Stimulated activated CD8-positive, alpha-beta memory T cell treated with anti-CD3 and anti-CD28 coated beads, Interleukin-15, amount 100 ng/mL, for 1 hour (primary cell): ENCODE measurements at places on chromosomes 5 and 9.

DNA sequence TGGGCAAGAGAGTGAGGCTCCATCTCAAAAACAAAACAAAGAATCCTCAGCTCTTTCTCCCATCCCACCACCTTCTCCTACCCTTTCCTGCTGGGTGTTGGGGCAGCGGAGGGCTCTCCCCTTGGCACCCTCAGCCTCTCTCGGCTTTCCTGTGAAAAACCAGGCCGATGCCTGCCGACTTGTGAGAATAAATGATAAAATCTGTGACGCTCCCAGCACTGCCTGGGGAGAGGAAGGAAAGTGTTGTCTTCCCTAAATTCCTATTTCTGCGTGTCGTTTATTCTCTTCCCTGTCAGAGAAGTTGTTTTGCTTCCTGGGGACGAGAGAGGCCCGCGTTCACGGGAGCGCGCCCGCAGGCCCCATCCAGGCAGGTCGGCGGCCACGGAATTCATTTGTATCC lies 19.7 kb downstream of the NEK6 start:
- DNase-seq = no peak

DNA sequence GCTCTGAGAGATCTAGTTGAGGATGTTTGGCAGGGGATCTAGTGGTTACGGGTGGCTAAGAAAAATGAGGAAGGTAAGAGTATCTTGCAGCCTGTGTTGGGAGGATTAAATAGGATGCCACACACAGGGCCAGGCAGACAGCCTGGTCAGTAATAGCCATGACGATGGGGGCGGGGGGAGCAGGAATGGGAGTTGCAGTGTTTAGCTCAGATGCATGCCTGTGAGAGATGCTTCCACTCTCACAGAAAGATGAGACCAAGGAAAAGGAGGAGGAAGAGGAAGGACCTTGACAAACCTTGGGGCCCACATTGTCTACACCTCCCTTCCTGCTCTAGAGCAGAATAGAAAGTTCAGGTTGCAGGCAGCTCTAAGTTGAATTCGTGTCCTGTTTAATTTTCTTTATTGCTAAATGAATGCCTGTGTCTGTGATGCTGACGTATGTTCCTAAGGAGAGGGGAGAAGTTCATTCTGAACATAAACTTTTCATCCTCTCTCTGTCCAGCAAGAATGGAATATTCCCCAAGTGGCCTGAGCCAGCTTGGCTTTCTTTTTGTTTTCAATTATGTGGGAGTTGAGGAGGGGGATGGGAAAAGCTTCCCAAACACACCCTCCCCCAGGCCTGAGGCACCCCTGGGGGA lies 28.7 kb downstream of the TGFBI start:
- no peak for DNase-seq

- DNase-seq = no peak
Measured at GRCh38 chr9:81722277-81722676, 32.9 kb upstream of the TLE1 start.

- no peak for DNase-seq
Measured at GRCh38 chr5:132344775-132345514, 24.6 kb upstream of the SLC22A5 start.

GRCh38 chr5:129448654-129449053 lies 11.4 kb upstream of the ADAMTS19 start:
- DNase-seq = no peak
